Activated naive CD4-positive, alpha-beta T cell treated with Interleukin-2 at 50 U/mL for 16 hours (primary cell): ENCODE measurements at places on chromosomes 7 and 10.

DNA sequence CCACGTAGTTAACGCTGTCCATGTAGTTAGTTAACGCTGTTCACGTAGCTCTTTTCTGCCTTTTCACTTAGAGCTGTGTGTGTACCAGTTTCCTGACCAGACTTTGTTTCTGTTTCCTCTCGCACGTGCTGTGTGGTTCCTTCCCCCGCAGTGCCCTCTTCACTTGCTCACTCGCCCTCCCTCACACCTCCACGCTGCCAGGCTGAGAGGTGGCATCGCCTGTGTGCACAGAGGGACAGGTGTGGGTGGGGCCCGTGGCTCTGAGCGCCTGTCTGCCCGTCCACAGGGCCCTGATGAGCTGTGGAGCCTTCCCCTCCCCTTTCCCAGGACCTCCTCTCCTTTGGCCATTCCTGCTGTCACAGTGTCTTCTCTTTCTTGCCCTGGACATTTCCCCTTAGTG, 30.6 kb downstream of the WDR37 start:
- no peak for DNase-seq

- DNase-seq, result no peak
Observed at GRCh38 chr7:93707249-93707648, 132.7 kb upstream of the CALCR start.

- DNase-seq, result no peak
Observed at GRCh38 chr7:45573204-45573603, 964 bp upstream of the ADCY1 start.

GRCh38 chr7:492714-493065, 27.0 kb downstream of the PDGFA start:
- no peak for DNase-seq

DNA sequence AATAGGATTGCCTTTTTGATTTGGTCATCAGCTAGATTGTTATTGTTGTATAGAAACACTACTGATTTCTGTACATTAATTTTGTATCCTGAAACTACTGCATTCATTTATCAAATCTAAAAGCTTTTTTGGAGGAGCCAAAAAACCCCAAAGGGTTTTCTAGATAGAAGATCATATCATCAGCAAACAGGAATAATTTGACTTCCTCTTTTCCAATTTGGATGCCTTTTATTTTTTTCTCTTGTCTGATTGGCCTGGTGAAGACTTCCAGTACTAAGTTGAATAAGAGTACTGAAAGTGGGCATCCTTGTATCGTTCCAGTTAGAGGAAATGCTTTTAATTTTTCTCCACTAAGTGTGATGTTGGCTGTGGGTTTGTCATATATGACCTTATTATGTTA, 10.6 kb upstream of the ENTPD7 start:
- no peak for DNase-seq

DNA sequence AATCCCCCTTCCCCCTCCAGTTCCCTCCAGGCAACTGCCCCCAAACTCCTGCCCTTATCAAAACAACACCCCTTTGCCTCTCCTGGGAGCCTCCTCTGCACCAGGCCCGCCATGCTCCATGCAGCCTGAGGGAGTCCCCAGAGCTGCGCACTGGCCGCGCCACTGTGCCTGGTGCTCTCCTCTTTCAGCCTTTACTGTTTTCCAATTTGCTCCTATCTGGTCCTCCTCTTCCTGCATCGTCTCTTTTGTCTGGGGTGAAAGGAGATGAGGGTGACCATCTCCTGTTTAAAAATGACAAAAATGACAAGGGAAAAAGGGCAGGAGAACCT, 165.8 kb upstream of the ADCY1 start:
- no peak for DNase-seq

GRCh38 chr7:46454816-46455215, 533.7 kb upstream of the IGFBP3 start:
- no peak for DNase-seq
